ENCODE measurements at places on chromosomes 7 and 10. TPM values are rescaled to one million over a fixed set of nuclear protein-coding genes. Genes with fewer than 3 reads are reported as not detected.
A peak's percentile ranks its signal among the peaks of the same experiment; 100 is the strongest.

Gene ATRNL1
- total RNA-seq, result 0.17 TPM

Gene WASHC2A
- total RNA-seq, result 61.3 TPM

DNA sequence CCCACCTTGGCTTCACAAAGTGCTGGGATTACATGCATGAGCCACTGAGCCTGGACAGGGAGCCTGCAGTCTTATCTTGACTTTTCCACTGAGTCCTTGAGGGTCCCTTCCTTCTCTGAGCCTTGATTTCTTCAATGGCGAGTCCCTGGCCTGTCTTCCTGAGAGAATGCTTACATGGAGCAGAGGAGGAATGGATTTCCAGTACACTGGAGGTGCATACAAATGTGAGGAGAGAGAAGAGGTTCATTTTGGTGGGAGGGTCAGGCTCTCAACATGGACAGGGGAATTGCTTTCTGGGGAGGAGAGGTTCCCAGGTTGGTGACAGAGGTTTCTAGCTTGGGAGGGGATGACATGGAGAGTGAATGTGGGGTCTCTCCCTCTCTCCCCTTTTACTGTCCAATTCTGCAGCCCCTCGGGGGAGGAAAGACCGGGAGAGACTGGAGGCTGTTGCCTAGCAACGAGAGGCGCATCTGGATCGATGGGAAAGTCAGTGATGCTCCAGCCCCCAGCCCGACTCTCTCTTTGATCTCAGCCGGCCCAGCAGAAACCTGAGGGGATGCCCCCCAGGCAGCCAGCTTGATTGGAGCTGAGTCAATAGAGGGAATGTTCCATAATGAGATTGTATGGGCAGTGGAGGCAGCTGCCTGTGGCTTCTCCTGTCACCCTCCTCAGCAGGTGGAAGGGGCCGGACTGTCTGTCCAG is 14.8 kb downstream of the SRRM3 start:
- no peak for DNase-seq

DNA sequence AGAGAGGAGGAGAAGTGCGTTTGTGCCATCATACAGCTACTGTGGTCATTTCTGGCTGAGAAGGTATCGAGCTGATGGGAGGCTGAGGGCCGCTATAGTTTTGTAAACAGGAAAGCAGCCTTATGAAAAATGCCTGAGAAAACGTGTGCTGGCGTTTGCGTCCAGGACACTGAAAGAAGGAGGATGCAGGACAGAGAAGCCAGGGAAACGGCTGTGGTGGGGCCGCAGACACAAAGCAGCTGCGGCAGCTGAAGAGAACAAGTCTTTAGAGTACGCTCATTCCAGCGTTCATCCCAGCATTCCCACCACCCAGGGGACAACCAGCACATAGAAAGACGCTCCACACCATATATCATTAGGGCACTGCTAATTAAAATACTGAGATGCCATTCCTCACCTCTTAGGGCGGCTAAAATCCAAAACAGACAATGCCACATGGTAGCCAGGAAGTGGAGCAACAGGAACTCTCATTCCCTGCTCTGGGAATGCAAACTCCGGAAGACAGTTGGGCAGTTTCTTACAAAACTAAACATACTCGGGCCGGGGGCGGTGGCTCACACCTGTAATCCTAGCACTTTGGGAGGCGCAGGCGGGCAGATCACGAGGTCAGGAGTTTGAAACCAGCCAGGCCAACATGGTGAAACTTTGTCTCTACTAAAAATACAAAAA is 18.4 kb downstream of the GNA12 start:
- DNase-seq, result peak; percentile 46

Data from dermis blood vessel endothelial cell (primary cell).